NCI-H2227 treated with DMSO at 0.1 percent for 48 hours (cell line): ENCODE measurements at places on chromosomes 6 and 20.

DNA sequence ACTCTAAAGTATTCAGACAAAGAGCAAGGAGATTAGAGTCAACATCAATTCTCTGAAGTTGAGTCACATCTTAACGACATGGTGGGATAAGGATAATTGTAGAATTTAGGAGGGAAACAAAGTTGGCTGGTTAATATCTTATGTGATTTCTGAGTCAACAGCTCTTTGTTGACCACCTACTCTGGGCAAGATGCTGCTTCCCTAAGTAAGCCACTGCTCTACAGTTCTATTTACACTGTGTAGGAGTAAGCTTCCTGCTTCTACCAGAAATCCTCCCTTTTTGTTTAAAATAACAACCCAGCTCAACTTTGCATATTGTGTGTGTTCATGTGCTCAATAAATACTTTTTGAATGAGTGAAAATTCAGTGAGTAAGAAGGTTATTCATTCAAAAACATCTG is 3.1 kb downstream of the HS3ST5 start:
- no peak for DNase-seq

- DNase-seq, result peak; percentile 46
Observed at GRCh38 chr20:1005452-1006027, 3.4 kb upstream of the RSPO4 start.

- no peak for DNase-seq
Observed at GRCh38 chr20:32033316-32033715, 18.7 kb upstream of the HCK start.

DNA sequence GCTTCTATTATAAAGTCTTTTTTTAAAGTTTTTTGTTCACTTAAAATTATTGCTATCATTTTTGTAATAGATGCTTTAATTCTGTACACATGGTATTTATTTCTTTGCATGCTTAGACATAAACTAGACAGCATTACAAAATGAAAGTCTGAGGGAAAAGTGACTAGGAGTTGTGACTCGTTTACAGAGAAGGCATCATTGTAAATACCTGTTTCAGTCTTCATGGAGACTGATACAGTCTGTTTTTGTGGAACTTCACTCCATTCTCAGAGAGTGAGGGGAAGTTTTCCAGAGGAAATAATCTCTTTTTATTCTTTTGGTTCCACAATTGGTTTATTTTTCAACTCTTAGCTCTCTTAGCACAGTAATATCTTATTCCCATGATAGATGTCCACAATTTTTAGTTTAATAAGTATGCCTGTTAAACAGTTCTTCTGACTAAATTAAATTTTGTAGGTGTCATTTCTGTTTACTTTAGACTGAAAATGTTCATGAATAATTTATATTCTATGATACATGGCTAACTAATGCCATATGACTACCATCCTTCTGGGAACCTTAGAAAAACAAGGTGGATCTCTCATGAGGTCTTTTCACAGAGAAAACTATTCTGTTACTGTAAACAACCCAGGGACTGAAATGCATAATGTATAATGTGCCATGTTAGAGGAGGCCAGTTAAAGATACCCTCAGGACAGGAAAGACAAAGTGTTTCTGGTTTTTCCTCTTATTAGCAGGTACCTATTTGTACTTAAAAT is 69.2 kb downstream of the MYO6 start:
- no peak for DNase-seq

GRCh38 chr20:40808936-40809335 is 119.9 kb upstream of the MAFB start:
- DNase-seq, result no peak

GRCh38 chr6:12733876-12734275 is 17.3 kb downstream of the PHACTR1 start:
- DNase-seq, result peak; percentile 5

DNA sequence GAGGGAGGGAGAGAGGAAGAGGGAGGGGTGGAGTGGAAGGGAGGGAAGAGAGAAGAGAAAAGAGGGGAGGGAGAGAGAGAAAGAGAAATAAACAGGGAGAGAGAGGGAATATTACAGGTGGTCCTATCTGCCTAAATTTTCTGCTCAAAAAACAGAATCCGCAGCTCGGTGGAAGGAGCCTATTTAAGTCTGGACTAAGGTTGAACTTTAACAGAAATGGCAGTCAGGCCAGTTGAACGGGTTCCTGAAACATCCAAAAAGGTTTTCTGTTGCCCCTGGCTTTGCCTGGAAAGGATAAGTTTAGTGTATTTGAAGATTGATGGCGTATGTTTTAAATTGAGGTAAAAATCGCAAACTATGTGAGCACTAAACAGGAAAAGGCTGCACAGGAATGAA is 2.2 kb downstream of the TFAP2B start:
- no peak for DNase-seq

DNA sequence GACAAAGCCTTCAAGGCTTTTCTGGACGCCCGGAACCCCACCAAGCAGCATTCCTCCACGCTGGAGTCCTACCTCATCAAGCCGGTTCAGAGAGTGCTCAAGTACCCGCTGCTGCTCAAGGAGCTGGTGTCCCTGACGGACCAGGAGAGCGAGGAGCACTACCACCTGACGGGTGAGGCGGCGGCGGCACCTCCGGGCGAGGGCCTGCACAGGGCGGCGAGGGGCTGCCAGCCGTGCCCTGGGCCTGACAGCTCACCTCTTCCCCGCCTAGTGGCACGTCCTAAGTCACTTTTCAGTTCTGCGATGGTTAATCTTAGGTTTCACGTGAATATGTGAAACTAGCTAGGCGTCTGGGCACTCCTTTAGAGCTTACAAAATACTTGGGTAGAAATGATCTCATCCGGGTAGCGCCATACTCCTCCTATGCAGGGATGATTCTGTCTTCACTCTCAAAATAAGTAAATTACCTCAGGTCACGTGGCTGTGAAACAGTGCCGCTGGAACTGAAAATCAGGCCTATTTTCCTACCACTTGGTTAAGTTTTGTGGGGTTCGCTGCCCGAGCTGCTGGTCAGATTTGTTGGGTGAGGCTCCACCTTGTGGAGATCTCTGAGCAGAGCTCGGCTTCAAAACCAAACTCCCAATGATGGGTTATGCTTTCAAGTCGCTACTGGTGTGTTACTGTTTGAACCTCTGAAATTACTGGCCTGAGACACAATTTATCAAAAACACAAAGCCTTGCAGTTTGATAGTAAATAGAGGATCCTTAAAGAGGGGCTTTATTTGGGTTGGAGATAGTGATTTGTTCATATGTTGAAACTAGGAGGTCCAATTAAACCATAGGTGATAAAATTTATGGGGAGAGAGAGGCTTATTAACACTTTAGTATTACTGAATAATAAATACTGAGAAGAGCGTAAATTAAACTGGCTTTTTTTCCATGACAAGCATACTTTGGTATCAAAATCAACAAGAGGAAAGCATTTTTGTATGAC is 15.5 kb upstream of the CLDN20 start:
- DNase-seq, result peak; percentile 29

GRCh38 chr6:112979830-112980229 is 632.7 kb downstream of the RFPL4B start:
- no peak for DNase-seq

GRCh38 chr6:71509191-71510005 is 220.8 kb downstream of the OGFRL1 start:
- no peak for DNase-seq

DNA sequence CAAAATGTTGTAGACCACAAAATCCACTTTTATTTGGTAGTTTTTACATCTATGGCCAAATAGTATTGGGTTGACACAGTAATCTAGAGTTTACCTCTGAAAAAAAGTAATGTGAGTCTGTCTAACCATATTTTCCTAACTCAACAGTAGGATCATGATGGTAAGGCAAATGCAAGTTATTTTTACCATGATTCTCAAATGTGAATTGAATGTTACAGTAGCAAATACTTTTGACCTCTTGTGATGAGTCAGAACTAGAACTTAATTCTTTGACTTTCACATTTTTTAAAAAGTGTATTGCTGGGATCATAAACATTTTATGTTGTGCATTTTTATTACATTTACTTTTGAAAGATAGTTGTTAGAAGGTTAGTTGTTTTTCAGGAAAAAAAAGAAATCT is 22.0 kb downstream of the RNF146 start:
- DNase-seq, result no peak

DNA sequence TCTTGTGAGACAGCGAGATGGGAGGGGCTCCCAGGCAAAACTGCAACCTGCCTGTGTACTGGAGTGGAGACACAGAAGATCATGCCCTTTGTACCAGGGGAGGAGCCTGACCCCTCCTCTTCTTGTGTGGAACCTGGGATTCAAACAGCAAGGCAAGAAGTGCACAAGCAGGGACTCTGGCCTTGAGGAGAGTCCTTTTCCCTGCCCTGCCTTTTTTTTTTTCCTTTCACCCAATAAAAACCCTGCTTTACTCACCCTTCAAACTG is 251.8 kb upstream of the OPRM1 start:
- DNase-seq, result no peak

- no peak for DNase-seq
Observed at GRCh38 chr20:37342231-37343177, 3.4 kb upstream of the SRC start.

DNA sequence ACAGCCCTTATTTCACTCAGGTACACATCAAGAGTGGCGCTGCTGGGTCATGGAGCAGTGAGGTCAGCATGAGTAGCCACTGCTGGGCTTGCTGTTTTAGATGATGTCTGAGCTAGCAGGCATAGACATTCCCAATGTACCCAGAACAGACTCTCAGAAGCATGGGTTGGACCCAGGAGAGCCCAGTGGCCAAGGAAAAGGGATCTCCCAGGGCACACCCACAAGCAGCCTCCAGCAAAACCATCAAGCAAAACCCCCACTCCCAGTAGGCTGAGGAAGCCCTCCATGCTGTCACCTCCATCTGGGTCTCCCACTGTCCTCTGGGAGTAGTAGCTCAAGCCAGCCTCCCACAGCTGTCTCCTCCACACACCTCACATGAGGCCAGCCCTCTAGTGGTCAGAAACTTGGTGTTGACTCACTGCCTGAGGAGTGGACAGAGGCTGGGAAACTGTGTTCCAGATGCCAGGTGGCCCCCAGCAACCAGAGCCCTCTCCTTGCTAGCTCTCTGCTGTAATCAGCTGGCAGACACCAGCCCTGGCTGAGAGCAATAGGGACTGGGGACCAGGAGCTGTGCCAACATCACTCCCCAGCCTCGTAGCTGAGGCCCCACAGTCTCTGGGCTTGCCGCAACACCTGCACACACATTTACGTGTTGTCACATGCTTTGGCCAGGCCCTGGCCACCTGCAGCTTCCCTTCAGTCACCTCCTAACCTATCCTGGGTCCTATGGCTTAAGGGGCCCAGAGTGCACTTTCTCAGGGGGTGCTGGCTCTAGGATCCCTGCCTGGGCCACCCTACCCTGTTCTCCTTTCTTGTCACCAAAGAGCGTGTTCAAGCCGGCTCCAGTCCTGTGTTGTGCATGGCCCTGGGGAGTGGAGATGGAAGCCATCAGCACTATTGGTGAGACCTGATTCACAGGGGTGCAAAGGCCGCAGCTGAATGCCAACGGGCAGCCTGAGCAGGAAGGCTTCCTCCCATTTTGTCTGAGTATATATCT is 1.9 kb upstream of the AP5S1 start:
- DNase-seq, result peak; percentile 34

DNA sequence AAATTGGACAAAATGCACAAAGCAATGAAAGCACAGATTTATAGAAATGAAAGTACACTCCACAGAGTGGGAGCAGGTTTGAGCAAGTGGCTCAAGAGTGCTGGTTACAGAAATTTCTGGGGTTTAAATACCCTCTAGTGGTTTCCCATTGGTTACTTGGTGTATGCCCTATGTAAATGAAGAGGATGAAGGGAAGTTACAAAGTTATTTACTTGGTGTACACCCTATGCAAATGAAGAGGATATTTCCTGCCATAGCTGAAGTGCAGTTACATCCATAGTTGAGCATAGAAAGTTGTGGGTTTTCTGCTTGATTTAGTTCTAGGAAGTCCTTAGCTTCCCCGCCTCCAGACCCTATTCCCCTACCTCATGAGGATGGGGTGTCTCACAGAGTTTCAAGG is 22.7 kb downstream of the BCAS1 start:
- DNase-seq, result no peak

- no peak for DNase-seq
Observed at GRCh38 chr20:41649489-41649888, 31.3 kb upstream of the CHD6 start.

DNA sequence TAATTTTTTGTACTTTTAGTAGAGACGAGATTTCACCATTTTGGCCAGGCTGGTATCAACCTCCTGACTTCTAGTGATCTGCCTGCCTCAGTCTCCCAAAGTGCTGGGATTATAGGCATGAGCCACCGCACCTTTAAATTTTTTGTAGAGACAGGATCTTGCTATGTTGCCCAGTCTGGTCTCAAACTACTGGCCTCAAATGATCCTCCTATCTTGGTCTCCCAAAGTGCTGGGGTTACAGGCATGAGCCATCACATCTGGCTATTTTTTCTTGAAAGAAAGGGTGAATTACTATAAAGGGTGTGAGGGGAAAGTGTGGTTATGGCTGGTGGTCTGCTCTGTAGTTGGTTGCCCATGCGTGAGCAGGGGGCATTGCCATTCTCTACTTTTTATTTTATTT is 1.6 kb downstream of the LY6G6F start:
- no peak for DNase-seq

DNA sequence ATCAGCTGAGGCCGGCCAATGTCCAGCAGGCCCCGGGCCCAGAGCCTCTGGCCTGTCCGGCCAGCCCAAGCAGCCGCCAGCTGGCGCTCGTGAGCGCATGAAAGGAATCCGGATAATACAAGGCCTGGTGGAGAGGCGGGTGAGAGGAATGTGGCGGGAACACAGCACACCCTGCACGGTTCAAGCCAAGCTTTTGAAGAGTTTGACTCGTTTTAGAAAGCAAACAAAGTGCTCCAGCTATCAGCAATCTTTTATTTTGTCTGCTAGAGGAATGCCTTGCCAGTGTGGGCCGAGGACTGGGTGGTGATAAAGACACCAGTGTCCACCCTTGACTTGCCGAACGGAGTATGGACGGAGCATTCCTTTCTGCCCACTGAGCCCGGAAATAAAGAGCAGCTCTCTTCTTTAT is 9.3 kb upstream of the NEDD9 start:
- DNase-seq, result no peak

DNA sequence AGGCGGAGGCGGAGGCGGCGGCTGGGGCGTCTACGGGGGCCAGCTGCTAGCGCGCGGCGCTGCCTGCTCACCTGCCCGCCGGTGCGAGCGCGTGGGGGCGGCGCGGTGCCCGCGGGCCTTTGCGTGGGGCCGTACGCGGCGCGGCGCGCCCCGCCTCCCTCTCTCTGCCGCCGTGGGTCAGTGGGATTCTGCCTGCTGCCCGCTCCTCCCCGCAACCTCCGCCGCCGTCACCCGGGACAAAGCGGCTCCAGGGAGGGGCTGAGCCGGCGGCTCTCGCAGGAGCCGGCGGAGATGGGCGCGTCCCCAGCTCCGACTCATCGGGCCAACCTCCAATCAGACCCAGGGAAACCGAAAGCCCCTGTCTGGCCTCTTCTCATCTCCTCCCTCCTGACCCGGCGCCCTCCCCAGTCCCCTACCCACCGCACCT is at the start of gene RCAN2:
RCAN2 (minus strand) TSS at position 249 of the 427 bp plus-strand sequence.
- peak; percentile 40 for DNase-seq

- no peak for DNase-seq
Observed at GRCh38 chr6:124441450-124441849, 520.8 kb upstream of the RNF217 start.

- DNase-seq, result peak; percentile 58
Observed at GRCh38 chr6:53441035-53441493, 92.3 kb upstream of the ELOVL5 start.
